ENCODE measurements at places on chromosomes 11 and 22.

DNA sequence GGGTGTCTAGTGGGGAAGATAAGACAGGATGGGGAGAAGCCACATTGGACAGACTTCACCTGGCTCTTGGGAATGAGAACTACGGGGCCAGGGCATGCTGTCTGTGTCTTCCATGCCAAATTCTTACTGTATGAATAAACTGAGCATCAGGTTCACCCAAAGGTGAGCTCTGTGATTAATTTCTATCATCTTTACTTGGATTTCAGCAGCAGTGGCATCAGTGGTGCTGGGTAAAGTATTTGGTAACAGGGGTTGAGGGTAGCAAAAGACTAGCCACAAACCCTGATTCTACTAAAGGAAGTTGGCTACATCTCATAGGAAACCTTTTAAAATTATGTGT lies 38.8 kb downstream of the IRAG1 start:
- DNase-seq, result no peak

GRCh38 chr11:9953994-9954626 lies 290.2 kb downstream of the SWAP70 start:
- no peak for DNase-seq

DNA sequence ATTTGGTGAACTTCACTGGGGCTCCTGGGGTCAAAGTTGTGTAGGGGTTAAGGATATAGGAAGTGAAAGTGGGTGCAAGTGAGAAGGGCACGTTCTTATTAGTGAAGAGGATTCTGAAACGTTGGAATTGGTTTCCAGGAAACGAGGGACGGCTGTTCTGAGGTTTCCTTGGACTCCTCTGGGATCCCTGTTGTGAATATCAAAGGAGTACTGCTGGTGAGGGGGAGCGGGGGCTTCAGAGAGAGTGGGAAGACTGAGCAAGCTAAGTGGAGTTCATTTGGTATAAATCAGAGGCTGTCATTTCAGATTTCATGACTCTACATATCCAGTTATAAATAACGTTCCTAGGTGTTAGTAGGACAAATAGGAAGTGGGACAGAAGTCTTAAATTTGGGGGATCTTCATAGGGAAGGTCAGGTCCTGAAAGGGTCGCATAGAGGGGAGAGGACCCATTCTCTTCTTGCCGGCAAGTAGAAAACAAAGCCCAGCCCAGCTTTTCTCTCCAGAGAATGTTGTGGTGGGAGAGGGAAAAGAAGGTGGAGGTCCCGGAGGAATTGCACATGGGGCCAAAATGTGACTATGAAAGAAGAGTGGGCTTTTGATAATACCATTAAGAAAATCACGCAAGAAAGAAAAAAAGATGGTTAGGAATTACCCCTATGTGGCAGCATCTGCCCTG lies 1.1 kb upstream of the NELL1 start:
- no peak for DNase-seq

- DNase-seq, result no peak
Measured at GRCh38 chr11:105265845-105266244, 126.3 kb upstream of the CARD18 start.

- no peak for DNase-seq
Measured at GRCh38 chr11:54558407-54558806, 45.4 kb downstream of the OR4C46 start.

GRCh38 chr11:65962141-65962564 lies 619 bp downstream of the SART1 start:
- DNase-seq, result no peak

Measured in GM12892 (cell line).